ENCODE measurements at places on chromosomes 1 and 21. TPM values are rescaled to one million over a fixed set of nuclear protein-coding genes. Genes with fewer than 3 reads are reported as not detected.

GRCh38 chr1:58059789-58060188 is 486.7 kb downstream of the OMA1 start:
- no peak overlapping the region for H3K4me3 ChIP-seq
- H3K4me1 ChIP-seq: no peaks in the 10 kb centered on the region
- H3K27me3 ChIP-seq: peaks cover 11% of the 10 kb centered on the region
- H3K27ac ChIP-seq: no peak overlapping the region

DNA sequence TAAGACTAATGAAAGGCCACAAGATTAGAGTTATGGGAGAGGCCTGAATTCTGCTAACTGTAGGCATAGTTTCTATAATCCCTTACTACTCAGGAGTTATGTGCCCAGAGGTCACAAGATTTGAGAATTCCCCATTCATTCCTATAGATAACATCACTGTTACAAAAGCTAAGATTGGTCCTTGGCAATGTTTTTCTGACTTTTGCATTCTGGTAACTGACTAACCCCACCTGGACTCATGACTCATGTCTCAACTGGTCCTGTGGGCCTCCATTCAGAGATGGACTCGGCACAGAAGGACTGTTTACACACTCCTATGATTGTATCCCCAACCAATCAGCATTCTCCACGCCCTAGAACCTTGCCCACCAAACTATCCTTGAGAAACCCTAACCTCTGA is 249.0 kb upstream of the ZP4 start:
- no peak overlapping the region for H3K27ac ChIP-seq
- no peaks in the 10 kb centered on the region for H3K36me3 ChIP-seq
- no peak for DNase-seq
- H3K4me3 ChIP-seq: no peak overlapping the region

The RNF186 gene
- total RNA-seq: not detected

DNA sequence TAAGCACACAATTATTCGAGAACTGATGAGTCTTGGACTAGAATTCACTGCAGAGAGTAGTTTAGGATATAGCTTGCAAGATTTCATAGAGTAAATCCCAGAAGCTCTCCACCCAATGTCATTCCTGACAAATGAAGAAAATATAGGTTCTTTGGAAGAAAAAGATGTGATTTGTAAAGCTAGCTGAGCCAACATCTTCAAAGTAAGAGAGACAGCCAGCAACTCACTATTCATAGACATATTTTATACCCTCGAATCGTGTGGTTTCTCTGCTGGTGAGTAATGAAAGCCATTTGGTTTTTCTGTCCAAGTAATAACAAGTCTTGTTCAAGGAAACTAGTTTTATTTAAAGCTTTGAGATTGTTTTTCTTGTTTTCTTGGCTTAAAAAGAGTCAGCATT is 165.7 kb upstream of the SYT6 start:
- DNase-seq: no peak
- H3K27ac ChIP-seq: no peak overlapping the region
- H3K4me1 ChIP-seq: no peaks in the 10 kb centered on the region
- no peaks in the 10 kb centered on the region for H3K27me3 ChIP-seq
- no peaks in the 10 kb centered on the region for H3K36me3 ChIP-seq
- no peak overlapping the region for H3K4me3 ChIP-seq

DNA sequence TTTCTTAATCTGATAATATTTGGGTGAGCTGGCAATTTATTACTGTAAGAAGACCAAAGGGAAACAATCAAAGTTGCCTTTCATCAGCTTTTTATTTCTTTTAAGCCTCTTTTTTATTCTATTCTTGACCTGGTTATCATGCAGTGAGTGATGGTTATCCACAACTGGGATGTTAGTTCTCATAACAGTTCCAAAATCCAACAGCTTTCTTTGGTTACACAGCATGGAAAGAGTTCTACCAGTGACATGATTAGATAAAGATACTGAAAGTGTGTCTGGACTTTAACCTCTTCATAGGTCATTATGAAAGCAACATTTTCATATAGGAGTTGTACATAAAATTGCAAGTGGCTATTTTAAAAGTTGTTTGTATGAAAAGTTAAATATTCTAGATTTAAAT is 163.0 kb downstream of the SYT2 start:
- no peaks in the 10 kb centered on the region for H3K4me1 ChIP-seq
- H3K27me3 ChIP-seq: no peaks in the 10 kb centered on the region
- no peak overlapping the region for H3K4me3 ChIP-seq
- no peaks in the 10 kb centered on the region for H3K36me3 ChIP-seq
- no peak for DNase-seq

GRCh38 chr1:193339401-193339800 is 153.0 kb upstream of the B3GALT2 start:
- H3K36me3 ChIP-seq: no peaks in the 10 kb centered on the region
- no peaks in the 10 kb centered on the region for H3K4me1 ChIP-seq
- no peak for DNase-seq
- no peaks in the 10 kb centered on the region for H3K27me3 ChIP-seq

The TBX19 gene
- total RNA-seq: 1.5 TPM

The KCNE1 gene
- total RNA-seq: 0.31 TPM
